ENCODE measurements at places on chromosomes 16 and 17.

DNA sequence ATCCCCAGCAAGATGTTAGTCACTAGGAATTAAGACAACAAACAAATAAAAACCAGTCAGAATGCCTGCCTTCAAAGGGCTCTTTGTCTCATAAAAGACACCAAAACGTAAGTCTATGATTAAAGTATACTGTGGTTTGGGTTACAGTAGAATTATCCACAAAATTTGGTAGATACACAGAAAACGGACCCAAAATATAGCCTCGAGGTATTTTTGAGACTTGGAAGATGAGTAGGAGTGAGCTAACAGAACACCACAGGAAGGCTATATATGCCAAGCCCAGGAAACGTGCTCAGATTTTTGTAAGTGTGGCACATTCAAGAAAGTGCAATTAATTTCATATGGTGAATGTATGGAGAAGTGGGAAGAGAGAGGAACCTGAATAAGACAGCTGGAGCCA is 831.4 kb downstream of the CDH11 start:
- DNase-seq = no peak

DNA sequence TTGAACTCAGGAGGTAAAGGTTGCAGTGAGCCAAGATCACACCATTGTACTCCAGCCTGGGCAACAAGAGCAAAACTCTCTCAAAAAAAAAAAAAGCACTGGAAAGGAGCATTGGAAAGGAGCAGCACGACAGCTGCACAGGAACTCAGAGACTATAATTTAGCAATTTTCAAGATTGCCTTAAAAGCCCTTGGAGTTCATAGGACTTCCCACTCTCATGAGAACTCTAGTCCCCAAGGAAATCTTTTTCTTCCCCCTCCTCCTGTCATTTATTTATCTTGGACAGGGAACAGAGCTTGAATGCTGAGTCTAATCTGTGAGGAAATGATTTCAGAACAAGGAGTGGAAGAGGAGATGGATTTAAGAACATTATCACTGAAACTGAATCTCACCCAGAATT is 69.0 kb downstream of the PLXDC1 start:
- no peak for DNase-seq

DNA sequence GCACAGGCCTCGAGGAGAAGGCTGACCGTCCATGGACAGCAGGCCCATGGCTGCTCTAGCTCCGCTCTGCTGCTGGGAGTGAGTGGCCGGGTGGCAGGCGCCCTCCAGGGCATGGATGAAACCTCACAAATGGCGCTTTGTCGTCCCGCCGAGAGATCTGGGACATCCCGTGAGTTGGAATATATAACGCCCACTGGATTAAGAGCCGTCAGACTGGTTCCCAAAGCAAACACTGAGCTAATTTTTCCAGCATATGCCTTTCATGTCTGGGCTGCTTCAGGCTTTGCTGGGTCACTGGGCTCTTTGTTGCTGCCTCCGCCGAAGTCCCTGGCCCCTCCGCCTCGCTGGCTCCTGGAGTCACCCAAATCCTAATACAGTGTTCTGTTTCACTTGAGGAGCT is 266.3 kb downstream of the FOXL1 start:
- no peak for DNase-seq

DNA sequence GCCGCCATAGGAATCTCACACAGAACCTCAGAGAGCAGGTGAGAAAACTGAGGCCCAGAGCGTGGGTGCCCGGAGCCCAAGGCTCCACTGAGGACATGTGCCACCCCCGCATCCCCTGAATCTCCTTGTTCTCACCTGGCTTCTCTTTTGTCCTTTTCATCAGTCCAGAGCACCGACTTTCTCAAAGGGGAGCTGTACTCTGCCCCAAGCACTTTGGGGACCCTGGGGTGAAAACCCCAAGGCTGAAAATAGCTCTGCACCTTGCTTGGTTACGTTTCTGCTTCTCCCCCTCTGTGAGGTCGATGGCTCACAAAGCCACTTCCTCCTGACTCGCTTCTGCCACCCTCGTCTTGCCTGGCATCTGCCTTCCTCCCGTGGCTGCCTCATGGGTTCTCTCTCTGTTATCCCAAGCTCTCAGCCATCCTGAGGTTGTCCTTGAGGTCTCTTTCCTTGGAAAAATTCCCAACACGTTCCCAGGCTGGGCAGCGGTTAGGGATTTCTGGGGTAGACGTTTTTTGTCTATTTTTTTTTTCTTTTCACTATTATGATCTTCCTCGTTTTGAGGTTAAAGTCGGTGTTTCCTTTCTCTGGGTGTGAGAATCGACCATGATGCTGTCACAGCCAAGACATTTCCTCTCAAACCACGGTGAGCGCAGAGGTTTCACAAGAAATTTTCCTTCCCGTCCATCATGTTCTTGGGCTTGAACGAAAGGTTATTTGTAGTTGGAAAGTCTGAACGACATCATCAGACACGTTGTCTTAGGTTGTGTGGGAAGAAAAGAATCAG is 37.2 kb downstream of the IRF8 start:
- no peak for DNase-seq

GRCh38 chr17:79888009-79888540 is 48.8 kb upstream of the CBX4 start:
- no peak for DNase-seq

DNA sequence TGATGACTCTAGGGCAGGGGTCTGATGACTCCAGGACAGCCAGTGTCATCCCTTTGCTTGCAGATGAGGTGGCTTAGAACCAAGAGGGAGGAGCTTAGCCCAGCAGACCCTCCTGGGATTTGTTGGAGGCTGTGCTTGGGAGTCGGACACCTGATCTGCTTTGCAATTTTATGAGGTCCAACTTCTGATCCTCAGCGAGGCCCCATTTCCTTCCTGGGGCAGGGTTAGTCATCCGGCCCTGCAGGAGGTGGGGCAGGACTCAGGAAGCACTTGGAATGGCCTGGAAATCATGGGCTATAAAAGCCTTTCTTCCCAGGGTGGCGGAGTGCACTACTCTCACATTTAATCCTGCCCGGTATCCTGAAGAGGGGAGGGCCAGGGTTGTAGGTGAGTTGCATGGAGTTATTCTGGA is 168.5 kb downstream of the MSI2 start:
- no peak for DNase-seq

GRCh38 chr16:22161401-22161800 is 905 bp upstream of the SDR42E2 start:
- DNase-seq = no peak

GRCh38 chr17:80862481-80862961 is 129.1 kb upstream of the CHMP6 start:
- DNase-seq = no peak

GRCh38 chr16:69566981-69567680 is 1.4 kb downstream of the NFAT5 start:
- DNase-seq = peak; percentile 46

- DNase-seq = peak; percentile 49
These were observed 9.3 kb downstream of the YWHAE start for GRCh38 chr17:1390432-1391367.

GRCh38 chr16:88867581-88868246 is 1.3 kb upstream of the PABPN1L start:
- DNase-seq = no peak

GRCh38 chr17:42167807-42168206 is 13.0 kb upstream of the RAB5C start:
- no peak for DNase-seq

DNA sequence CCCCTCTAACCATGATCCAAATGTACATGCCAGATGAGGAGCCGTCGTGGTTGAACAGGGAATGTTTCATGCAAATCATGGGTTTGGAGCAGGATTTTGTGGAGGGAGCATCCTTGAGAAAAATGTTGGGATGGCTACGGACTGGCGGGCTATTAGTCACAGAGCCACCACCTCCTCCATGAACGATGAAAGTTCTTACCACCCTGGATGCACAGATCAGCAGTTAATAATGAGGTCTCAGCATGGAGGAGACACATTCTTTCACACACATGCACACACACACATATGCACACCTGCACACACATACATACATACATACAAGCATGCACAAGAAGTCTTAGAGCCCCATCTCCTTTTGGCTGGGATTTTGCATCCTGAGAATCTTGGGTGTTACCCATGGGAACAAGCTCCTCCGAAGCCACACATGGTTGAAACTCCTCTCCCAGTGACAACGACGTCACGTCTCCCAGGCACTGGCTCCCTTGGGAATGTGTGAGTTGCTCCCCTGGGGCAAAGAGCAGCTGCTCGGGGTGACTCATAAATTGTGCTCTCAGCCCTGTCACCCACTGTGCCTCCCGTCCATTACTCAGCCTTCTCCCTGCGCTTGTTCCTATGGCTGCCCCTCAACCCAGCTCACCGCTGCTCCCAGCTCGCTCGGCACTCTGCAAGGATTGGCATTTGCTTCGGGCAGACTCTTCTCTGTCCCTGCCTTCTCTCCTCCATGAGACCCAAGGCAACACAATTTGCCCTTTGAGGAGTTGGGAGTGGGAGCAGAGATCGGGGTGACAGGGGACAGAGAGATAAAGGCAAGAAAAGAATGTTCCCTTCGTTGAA is 344.6 kb downstream of the SOX9 start:
- no peak for DNase-seq

DNA sequence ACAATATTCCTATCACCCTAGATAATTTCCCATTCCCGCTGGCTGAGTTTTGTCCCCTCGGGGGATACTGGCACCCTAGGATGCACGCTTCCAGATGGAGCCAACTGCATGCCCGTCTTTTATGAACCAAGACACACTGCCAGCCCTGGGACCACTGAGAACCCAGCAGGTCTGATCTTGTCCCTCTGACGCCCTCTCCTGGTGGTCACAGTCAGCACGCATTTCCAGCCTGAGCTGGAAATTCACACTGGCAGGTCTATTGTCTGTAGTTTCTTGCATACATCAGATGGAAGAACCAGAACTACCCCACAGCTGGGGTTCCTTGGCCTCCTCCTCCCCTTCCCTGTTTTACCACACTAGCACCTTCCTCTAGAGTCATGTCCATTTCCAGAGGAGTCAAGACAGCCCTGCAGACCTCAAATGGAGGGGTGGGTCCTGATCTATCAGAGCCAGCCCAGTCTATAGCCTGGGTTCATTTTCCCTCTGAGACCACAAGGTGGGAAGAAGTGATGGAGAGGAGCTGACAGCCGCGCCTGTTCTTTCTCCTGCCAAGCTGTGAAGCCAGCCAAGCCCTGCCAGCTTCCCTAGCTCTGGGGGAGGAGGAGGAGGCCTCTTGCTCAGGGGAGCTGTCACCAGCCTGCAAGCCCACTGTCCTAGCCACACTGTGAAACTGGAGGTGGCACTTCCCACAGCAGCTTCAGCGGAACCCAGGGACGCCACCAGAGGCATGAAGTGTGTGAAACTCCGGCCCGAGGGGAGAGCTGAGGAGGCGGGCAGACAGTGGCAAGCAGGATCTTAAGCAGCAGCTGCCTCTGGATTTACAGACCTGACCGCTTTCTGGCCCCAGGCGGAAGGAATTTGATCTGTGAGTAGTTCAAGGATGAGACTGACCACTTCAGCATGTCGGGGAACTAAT is 29.3 kb downstream of the MXRA7 start:
- DNase-seq = peak; percentile 85

DNA sequence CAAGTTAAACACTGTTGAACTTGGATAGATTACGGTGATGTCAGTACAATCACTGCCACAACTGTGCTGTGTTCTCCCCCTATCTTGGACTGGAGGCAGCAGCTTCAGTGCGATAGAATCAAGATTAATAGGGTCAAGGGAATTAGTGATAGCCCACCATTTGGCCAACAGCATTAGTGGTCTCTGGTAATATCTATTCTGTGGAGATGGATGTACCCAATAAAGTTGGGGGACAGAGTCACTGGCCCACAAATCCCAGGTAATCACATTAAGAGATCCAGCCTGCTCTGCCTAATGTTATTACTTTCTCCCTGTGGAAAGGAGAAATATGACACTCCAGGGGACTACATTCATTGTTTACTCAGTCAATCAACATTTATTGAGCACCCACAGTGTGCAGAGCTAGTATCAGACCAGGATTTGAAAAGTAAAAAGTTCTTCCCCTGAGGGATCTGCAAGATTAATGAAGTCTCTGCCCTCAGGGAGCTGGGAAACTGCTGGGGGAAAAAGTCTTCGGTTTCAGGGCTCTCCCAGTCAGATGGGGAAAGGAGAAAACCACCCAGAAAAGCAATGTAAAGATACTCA is 23.6 kb upstream of the ATP5MC1 start:
- no peak for DNase-seq

DNA sequence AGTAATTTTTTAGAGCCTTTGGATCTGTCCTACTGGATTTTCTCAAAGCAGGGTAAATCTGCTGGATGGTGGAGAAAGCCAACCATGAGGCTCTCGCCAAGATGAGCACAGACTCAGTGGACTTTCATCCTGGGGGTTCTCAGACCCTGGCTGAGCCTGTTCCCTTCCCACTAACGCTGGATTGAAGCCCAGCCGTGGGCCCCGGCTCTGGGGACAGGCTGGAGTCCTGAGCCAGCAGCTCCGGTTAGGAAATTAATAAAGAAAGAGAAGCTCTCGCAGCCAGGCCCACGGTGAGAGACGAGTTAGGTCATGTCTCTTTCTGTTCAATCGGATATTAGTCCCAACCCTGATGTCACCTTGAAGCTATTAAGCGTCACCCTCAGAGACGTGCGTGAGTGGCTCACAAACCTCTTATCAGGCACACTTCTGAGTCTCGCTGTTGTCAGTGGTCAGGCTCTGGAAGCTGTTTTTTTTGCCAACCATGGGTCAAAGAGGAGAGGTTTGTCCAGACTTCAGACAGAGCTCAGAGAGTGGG is 27.1 kb downstream of the MEOX1 start:
- DNase-seq = no peak

DNA sequence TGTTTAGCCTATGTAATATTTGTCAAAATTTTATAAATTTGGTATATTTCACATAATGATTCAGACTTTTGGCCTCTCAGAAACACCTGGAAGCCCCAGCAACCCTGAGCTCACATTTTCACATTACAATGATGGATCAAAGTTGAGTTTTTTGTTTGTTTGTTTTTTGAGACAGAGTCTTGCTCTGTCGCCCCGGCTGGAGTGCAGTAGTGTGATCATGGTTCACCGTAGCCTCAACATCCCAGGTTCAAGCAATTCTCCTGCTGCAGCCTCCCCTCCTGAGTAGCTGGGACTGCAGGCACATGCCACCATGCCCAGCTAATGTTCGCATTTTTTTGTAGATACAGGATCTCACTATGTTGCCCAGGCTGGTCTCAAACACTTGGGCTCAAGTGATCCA is 10.6 kb upstream of the VAT1L start:
- DNase-seq = no peak

DNA sequence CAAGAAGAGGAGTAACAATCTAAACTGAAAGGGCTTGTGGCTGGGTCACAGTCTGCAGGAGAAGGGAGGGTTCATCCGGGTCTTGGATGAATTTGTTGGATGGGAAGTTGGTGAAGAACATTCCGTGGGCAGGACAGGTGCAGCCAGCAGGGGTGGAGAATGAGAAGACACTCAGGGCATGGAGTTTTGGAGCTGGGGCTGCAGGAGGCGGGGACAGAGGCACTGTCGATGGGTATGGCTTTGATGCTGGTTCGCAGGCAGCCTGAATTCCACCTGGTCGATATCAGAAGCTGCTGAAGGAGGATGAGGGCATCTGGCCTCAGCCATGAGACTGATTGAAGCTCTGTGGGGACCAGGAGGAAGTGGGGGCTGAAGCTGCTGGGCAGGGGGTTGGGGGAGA is 36.1 kb upstream of the CBFA2T3 start:
- no peak for DNase-seq

GRCh38 chr17:2172077-2172851 is 117.4 kb downstream of the HIC1 start:
- no peak for DNase-seq
